ENCODE measurements at places on chromosomes 13 and 19. TPM values are rescaled to one million over a fixed set of nuclear protein-coding genes. Genes with fewer than 3 reads are reported as not detected.

The ACOD1 gene
- total RNA-seq, result not detected

The CGB8 gene
- not detected for total RNA-seq

The NKG7 gene
- not detected for total RNA-seq

The ZNF724 gene
- total RNA-seq, result 24.8 TPM

The CEACAM1 gene
- not detected for total RNA-seq

The FCGBP gene
- 3.1 TPM for total RNA-seq

The LHB gene
- total RNA-seq, result not detected

The GNA15 gene
- 1.9 TPM for total RNA-seq

The GPR18 gene
- total RNA-seq, result not detected

The TMEM59L gene
- total RNA-seq, result 34.5 TPM

The DAZAP1 gene
- total RNA-seq, result 35.7 TPM

The NOTCH3 gene
- total RNA-seq, result 12.6 TPM

The DIRAS1 gene
- 23.1 TPM for total RNA-seq

The RNF113B gene
- not detected for total RNA-seq

The DNAJC3 gene
- 32.6 TPM for total RNA-seq

The ZSCAN4 gene
- total RNA-seq, result not detected

The ERICH4 gene
- not detected for total RNA-seq

The MBD3L1 gene
- total RNA-seq, result not detected

The ZNF43 gene
- 26.0 TPM for total RNA-seq

The ZNF93 gene
- total RNA-seq, result 27.0 TPM

The KIR2DL4 gene
- total RNA-seq, result not detected

The SLC35E1 gene
- 25.3 TPM for total RNA-seq

The LGI4 gene
- total RNA-seq, result 14.2 TPM

The PRODH2 gene
- not detected for total RNA-seq

The PRSS57 gene
- not detected for total RNA-seq

The RHPN2 gene
- total RNA-seq, result 3.0 TPM

The NLRP7 gene
- total RNA-seq, result not detected

The FUT6 gene
- not detected for total RNA-seq

The UHRF1 gene
- total RNA-seq, result 8.3 TPM

The LGALS14 gene
- total RNA-seq, result not detected

The SH2D3A gene
- total RNA-seq, result not detected

The LILRB1 gene
- total RNA-seq, result not detected

The CGB3 gene
- not detected for total RNA-seq

All from occipital lobe (tissue), 3 donors.